CD4-positive, alpha-beta T cell treated with Interleukin-17A for 1 hour (primary cell): ENCODE measurements at places on chromosomes 6 and 20.

- DNase-seq = no peak
Measured at GRCh38 chr20:63093966-63094766, 87.4 kb upstream of the BHLHE23 start.

DNA sequence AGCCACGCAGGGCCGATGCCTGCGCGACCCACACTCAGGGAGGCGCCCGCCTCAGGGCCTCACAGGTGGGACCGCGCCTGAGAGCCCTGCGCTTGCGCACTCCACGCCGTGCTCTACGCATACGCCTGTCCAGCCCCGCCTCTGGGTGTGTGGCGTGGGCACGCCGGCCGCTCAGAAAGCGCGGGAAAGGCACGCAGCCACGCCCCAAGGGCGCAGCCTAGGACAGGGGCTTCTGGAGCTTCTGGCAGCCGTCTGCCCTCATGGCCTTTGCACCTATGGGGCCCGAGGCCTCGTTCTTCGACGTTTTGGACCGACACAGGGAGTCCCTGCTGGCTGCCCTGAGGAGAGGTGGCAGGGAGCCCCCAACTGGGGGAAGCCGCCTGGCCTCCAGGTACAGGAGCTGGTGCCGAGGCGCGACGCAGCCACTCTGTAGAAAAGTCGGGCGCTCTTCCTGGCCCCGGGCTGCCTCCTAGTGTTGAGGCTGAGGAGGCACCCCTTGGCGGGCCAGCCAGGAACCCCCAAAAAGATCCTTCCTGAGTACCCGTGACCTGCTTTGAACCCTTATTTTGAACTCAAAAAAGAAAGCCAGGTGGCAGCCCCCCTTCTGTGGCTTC lies at the start of gene SPO11:
Gene SPO11 (plus strand): TSS at position 196 of the 614 bp plus-strand sequence. CDS start 65 bp downstream, at position 261.
- DNase-seq = no peak

- DNase-seq = no peak
Measured at GRCh38 chr20:39909447-39909846, 779.6 kb downstream of the MAFB start.

GRCh38 chr20:53827292-53828087 lies 233.9 kb upstream of the ZNF217 start:
- no peak for DNase-seq

DNA sequence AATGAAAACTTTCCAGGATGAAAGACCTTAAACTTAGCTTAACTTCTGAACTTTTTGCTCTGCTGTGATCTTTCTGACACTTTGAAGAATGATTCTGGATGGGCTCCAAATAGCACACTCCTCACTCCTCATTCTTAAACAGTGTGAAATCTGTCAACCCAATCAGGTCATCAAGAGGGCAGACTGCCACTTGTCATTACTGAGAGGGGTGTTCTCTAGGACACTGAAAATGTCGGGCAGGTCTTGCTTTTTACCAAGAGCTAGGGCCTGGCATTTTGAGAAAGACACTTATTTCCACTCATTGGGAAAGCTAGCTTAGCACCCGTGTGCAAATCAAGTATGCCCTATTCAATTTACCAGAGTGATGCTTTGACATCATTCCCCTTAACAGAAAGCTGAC lies 122.2 kb downstream of the MTFR2 start:
- DNase-seq = no peak

- DNase-seq = no peak
Measured at GRCh38 chr6:98581705-98582104, 252.7 kb upstream of the POU3F2 start.

- no peak for DNase-seq
Measured at GRCh38 chr20:35302421-35303335, 10.5 kb upstream of the FAM83C start.

DNA sequence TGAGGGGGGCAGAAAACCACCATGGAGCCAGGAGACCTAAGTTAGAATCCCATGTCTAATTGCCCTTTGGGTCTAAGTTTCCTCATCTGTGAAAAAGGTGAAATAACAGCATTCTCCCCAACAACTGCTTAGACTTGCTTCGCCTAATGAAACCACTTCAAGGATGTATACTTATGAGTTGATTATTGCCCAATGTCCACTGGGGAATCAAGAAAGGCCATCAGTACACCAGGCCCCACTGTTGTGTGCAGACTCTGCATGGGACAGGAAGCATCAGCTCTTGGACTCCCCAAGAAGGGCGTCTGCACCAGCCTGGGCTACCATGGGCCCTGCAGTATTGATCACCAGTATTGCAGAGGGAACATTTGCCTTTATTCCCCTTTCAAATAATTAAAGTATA lies 189.6 kb downstream of the MAFB start:
- no peak for DNase-seq

DNA sequence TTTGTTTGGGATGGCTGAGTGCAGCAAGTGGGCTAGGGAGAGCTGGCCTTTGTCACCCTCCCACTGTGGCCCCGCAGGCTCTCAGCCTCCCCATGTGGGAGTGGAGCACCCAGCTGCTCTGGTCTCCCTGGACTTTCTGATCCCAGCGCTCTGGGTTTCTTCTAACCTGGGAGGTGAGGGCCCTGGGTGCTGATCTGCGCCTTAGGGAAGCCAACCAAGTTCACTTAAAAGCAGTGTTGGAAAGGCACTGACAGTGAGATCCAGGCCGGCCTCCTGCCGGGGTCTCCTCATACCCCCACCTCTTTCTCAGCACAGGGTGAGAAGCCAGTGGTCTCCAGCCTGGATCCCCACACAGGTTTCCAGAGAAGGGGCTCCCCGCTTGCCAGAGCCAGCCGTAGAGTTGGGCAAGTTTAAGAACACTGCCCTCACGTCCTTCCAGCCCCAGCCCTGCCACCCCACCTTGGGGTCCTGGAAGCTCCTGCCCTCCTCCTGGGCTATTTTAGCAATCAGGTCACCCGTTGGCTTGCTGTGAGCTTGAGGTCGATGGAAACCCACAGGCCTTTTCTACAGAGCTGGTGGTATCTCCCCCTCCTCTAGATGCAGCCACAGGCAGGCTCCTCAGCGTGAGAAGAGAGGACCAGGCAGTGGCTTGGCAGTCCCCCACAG lies 9.6 kb downstream of the C20orf203 start:
- DNase-seq = no peak

- DNase-seq = no peak
Measured at GRCh38 chr6:40352006-40352405, 235.2 kb downstream of the LRFN2 start.

DNA sequence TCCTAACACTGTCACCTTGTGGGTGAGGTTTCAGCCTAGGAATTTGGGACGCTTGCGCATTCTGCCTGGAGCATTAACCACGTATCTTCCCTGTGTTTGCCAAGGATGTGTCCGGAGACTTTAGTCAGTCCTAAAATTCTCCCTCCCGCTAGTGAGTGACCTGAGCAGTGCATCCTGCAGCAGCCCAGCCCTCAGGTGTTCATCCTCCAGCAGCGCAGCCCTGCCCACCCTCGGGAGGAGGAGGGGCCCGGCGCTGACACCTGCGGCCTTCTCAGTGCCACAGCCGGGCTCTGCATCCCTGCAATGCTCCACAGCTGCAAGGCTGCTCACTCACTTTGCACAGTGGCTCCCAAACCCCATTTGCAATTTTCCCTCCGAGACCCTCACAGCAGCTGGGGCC lies 79.5 kb downstream of the ERMARD start:
- no peak for DNase-seq

GRCh38 chr6:52389264-52389625 lies 27.3 kb downstream of the PAQR8 start:
- DNase-seq = no peak

DNA sequence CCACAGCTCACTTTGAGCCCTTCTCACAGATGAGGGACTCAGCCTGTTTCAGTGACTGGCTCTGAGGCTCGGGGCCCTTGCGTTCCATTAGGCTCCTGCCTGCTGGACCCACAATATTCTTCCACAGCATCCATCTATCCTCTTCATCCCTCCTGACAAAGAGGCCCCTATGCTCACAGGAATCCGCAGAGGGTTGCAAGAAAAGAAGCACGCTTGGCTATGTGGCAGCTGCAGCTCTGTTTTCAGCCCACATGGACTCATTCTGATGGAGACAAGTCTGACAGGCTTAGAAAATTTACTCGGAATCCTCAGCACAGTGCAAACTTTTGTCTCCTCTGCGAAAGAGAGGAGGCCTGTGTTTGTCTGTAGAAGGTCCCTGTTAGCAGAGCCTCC lies 207.5 kb downstream of the SYNDIG1 start:
- no peak for DNase-seq

- DNase-seq = no peak
Measured at GRCh38 chr6:28732052-28732451, 191.7 kb downstream of the TRIM27 start.

DNA sequence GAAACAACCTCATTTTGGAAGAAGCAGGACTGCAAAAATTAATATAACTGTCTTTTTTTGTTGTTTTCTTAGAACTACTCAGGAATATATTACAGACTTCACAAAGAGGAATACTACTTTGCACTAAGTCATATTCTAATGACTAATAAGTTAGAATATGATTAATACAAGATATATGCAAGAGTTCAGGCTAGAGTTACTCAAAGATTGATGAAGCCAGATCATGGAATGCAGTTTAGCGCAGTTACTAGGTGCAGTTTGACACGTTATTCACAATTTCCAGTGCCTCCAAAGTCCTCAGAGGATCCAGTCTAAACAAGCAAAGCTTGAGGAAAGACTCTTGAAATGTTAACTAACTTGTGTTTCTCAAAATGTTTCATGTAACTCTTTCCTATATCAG lies 1.2 kb upstream of the MYCT1 start:
- DNase-seq = no peak
